ENCODE measurements at places on chromosomes 2 and 18.

GRCh38 chr2:85334928-85335327, 7.1 kb upstream of the TGOLN2 start:
- DNase-seq: no peak

DNA sequence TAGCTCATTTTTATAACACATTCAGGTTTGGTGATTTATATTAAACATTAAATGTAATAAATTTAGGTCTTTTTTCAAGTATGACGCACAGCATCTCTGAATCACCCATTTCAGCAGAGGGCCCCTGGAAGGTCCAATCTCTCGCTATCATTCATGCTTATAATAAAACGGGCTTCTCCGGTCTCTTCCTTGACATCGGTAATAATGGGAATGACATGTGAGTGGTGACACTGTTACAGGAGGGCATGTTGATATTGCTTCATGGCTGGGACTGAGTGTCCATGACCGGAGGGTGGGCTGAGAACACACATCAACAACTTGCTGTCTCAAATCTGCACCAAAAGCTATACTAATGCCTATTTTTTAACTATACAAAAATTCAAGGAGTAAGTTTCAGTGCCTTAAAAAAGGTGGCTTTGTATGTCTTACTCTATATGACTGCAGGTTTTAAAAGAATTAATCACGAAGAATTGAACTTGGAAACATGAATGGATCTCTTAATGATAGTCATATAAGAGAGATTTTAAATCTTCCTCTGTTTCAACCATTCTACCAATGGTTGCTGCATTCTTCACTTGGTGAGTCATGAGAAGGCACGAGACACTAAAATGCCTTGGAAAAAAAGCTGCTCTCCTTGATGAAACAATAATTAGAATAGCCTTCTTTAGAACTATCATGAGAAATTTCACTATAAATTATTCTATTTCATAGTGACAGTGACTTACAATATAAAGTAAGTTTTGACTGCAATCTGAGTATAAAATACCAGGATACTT, 101.9 kb upstream of the NRP2 start:
- DNase-seq: no peak

GRCh38 chr2:30938196-30938595, 130.9 kb upstream of the CAPN13 start:
- DNase-seq: no peak

GRCh38 chr18:24731158-24731557, 270.7 kb downstream of the HRH4 start:
- no peak for DNase-seq

DNA sequence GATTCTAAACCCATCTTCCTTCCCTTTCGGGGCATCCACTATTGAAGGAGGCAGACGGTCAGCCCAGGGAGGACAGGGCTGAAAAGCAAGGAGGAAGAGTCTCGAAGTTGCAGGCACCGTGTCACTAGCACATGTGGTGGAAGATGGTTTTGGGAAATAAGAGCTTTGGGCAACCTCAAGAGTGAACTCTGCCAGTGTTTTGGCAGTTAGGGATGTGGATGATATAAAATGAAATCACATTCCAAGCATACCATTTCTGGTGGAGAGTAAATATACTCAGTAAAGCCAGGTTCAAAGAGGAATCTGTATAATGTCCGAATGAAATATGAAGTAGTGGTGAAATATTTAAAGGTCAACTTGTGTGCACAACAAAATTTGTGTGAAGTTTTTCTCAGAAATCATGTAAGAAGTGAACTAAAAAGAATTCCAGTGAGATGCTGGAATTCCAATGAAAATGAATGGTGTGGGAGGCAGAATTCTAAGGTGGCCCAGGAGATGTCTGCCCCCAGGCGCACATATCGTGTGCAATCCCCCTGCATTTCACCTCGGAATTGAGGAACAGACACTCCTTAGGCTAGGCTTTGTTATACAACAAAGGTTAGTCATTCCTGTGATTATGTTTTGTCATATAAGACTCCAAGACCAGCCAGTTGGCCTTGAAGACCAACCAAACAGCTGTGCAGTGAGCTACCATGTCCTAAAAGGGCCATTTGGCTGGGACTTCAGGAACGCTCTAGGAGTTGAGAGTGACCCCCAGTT, 147.1 kb downstream of the SH3BP4 start:
- no peak for DNase-seq

- no peak for DNase-seq
Observed at GRCh38 chr2:169525434-169525833, 15.9 kb downstream of the KLHL41 start.

DNA sequence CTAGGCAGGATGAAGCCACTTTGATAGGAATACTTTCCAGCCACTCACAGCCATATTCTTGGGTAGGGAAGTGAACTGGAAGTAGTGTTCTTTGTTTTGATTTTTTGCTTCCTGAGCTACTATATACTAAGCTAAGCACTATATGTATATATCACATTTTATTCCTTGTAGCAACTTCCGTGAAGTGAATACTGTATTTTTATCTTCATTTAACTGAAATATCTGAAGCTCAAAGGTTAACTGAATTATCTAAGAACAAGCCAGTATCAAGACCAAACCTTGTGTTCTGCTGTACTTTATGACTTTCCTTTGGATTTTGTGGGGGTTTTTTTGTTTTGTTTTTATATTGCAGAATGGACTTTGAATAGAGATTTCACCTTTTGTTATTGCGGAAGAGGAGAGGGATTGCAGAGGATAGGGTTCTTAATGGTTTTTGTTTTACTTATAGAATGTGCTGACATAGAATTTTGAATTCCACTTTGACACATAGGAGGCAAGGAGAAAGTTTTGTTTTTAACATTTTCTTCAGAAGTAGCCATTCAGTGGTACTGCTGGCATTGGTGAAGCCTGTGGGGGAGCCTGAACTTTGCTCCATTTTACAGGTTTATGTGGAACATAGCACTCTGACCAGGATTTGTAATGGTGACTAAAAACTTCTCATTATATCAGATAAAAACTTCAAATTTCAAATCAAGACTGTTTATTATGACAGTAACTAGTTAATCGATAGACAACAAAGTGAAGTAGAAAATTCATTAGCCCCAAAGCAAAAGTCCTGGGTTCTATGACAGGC, 24.1 kb upstream of the RNF138 start:
- no peak for DNase-seq

GRCh38 chr2:66189553-66189952, 245.4 kb upstream of the MEIS1 start:
- no peak for DNase-seq

DNA sequence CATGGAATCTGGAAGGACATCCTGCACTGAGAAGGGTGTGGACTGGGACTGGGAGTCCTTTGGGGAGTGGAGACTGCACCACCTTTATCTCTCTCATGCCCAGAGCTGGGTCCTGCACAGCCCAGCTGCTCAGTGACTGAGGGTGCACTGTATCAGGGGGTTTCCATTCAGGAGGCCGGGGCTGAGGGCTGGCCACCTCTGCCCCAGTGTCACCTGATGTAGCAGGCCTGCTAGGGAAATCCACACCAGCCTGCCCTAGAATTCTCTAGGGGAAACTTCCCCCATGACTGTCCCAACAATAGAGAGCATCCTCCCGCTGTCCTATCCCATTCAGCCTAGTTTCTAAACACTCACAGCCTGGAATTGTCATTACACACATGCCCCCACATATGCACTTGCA, 116.7 kb downstream of the CTIF start:
- DNase-seq: no peak

- DNase-seq: no peak
Observed at GRCh38 chr2:206873423-206873822, 65.9 kb upstream of the CPO start.

- no peak for DNase-seq
Observed at GRCh38 chr2:144466637-144467036, 53.3 kb downstream of the ZEB2 start.

DNA sequence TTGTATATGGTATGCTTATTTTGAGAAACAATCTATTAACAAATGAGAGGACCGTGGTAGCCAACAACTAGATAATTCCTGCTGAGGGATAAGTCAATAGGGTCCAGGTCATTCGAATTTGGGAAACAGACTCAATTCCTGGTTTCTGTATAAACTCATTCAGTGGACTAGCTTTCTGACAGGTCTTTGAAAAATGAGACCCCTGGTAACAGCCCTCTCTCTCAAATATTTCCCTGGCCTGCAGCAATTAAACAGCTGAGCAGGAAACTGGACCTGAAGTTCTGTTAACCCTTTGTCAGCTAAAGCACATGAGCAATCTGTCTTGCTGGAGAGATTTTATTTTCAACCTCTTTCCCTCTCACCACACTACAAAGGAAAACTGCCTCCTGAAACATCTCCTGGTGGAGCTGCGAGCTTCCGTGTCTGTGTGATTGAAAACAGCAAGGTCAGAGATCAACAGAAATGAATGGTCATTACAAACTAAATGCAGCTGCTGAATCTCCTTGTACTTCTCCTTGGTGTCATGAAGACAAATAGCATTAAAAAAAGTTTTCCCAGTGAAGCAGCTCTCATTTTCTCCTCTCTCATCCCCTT, 70.3 kb upstream of the CCDC85A start:
- DNase-seq: no peak
